ENCODE measurements at places on chromosomes 13 and 19.

DNA sequence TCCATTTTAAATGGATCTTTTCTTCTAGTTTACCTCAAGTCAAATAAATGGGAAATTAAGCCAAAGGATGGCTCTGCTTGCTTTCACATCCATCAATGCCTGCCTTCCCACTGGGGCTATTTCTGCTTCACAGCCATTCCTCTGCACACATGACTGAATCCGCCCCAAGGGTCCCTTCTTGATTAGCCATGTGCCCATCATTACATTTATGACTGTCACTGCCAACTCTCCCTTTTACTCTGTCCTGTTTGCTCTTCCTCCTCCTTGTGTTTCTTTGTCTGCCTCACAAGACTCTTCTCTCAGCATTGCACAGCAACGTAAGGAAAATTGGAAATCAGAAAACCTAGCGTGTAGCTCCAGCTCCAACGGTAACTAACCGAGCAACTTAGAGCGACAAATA, 410.2 kb downstream of the TBC1D4 start:
- DNase-seq = no peak

DNA sequence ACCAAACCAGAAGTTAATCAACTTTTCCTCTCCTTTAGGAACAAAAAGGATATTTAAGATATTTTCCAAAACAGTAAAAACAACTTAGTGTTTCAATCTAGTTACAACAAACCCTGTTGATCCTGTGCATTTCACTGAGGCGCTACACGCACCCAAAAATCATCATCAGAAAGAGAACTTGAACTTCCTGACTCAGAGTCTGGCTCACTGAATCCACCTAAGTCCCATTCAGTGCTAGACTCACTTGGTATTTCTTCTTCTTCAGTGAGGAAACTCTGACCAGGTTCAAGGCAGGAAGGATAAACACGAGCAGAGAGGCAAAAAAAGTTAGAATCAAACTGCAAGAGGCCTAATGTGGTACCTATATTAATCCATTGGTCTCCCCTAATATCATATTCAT, 2.2 kb downstream of the KBTBD6 start:
- no peak for DNase-seq

DNA sequence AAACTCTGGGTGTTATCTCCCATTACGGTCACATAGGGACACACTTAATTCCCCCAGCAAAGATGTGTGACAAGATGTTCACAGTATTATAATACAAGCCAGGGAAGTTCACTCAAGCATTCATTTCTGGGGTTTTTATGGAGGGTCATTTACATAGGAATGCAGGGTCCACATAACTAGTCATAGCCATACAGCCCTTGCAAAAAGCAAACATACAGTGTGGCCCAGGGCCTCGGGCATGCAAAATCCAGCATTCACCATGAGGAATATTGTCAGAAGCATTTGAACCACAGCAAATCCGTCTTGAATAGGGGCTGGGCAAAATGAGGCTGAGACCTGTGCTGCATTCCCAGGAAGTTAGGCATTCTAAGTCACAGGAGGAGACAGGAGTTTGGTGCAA, 13.0 kb upstream of the ZNF460 start:
- DNase-seq = no peak

DNA sequence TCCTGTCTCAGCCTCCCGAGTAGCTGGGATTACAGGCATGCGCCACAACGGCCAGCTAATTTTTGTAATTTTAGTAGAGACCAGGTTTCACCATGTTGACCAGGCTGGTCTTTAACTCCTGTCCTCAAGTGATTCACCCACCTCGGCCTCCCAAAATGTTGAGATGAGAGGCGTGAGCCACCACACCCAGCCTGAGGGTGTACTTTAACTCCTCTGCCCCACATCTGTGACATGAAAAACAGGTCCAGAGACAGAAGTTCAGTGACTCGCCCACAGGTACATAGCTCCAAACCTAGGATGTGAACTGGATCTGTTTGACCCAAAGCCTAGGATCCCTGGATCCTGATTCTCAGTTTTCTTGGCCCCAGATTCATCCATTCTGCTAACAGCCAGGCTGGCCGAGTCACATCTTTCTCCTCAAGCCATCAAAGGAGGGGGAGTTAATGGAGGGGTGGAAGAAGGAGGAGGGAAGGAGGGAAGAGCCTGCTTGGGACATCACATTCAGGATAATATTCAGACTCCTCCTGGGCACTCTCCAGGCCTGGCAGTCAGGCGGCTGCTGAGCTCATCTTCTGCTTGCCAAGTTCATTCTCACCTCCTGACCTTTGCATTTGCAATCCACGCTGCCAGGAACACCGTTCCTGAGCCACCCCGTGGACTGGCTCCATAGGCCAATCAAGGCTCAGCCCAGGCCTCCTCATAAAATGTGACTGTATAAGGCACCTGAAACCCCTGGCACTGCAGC, 3.1 kb downstream of the SPC24 start:
- no peak for DNase-seq

- peak; percentile 42 for DNase-seq
Observed at GRCh38 chr19:18205200-18205892, 1.5 kb upstream of the RAB3A start.

DNA sequence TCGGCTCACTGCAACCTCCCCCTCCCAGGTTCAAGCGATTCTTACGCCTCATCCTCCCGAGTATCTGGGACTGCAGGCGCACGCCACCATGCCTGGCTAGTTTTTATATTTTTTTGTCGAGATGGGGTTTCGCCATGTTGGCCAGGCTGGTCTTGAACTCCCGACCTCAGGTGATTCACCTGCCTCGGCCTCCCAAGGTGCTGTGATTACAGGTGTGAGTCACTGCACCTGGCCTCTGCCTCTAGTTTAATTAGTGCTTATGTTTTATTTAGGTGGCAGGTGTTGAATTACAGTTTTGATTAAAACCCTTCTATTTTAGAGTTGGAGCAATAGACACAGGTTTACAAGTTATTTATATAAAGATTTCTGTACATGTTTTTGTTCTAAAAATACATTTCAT, 42.8 kb downstream of the ATP11A start:
- no peak for DNase-seq

DNA sequence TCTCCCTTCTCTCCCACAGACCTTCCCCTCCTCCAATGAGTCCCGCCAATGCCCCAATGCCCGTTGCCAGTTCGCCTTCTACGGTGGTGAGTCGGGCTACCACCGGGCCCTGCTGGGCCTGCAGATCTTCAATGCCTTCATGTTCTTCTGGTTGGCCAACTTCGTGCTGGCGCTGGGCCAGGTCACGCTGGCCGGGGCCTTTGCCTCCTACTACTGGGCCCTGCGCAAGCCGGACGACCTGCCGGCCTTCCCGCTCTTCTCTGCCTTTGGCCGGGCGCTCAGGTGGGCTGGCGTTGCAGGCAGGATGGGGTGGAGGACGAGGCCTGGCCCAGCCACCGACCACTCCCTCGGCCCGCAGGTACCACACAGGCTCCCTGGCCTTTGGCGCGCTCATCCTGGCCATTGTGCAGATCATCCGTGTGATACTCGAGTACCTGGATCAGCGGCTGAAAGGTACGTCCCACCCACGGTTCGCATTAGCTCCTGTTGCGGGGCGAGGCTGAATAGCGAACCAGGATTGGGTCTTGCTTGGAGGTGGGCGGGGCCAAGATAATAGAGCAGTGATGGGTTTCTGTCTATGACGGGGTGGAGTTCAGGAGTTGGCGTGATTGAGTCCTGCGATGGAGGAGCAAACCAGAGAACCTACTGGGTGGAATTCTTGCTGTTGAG, 11.1 kb downstream of the SLC44A2 start:
- no peak for DNase-seq

DNA sequence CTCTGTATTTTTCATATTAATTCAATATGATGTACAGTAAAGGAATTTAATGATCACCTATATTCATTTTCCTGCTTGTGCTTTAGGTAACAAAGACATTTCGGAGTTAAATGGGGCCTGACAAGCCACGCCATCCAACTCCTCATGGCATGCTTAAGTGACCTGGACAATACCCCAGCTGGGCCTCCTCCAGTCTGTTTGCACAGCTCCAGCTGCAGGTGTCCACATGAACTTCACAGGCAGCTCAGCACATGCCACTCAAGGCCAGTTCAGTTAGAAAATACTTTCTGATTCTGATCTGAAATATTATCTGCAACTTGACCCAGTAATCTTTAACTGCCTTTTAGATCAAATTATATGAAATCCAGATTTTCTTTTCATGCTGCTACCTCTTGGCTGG, 89.6 kb upstream of the SLC15A1 start:
- no peak for DNase-seq

DNA sequence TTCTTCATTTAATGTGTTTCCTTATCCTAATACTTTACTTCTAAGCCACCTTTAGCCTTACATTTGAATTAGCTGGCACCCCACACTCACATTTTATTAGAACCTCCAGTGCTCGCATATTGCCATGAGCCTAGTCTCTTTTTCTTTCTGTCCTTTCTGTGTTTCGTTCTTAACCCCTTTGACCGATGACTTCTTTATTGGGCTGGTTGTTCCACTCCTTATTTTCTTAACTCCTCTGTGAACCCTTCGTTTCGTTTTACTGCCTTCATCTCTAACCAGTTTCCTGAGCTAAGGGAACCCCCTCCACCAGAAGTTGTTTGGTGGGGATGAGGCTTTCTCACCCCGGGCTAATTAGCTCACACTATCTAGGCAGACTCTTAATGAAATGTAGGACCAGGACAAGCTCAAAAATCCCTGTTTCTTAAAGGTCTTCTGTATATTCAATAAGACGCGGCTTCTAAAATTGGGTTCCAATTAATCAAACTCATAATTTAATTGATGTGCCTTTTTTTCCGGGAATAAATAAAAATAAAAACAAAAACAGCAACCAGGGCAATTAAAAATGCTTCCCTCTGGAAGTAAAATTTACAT, 19.1 kb upstream of the ARHGEF7 start:
- no peak for DNase-seq

DNA sequence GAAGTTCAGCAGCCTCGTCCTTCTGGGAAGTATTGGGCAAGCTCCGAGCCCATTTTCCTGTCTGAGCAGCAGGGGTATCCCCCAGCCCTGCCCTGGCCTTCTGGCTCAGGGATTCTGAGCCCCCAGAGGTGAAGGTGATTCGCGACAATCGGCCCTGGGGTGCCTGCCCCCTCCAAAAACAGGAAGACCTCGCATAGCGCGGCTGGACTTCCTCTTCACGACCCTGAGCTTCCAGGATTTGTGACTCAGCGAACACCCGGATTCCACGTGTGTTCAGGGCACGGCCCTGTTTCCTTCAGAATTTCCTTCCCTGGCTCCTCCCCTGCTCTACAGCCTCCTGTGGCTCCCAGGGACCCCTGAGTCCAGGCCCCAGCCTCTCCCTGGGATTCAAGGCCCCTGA, at the start of gene SEMA6B:
SEMA6B (minus strand) TSS at position 116 of the 400 bp plus-strand sequence. CDS start 1,227 bp downstream, outside the sequence.
- no peak for DNase-seq

DNA sequence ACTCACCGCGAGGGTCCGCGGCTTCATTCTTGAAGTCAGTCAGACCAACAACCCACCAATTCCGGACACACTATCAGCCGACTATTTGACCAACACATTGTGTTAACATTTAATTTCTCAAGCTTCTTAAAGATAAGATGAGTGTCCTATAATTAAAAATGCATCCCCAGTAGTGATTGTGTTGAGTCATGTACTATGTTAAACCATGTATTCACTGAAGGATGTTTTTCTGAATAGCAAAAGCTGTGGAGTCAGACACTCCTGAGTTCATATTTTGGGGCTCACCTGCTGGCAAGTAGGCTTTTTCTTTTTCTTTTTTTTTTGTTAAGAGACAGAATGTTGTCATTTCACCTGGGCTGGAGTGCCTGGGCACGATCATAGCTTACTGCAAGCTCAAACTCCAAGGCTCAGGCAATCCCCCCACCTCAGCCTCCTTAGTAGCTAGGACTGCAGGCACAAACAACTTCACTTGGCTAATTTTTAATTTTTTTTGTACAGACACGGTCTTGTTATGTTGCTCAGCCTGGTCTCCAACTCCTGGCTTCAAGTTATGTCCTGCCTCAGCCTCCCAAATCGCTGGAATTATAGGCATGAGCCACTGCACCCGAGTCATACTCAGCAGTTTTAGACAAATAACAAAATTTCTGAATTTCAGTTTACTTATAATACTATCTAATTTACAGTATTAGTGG, 606.9 kb downstream of the PCDH9 start:
- no peak for DNase-seq

GRCh38 chr19:38685666-38686529, 38.4 kb downstream of the ACTN4 start:
- DNase-seq = no peak

- DNase-seq = no peak
Observed at GRCh38 chr13:45621950-45622349, 6.4 kb upstream of the ERICH6B start.

- no peak for DNase-seq
Observed at GRCh38 chr13:100694722-100695508, 20.3 kb upstream of the TMTC4 start.

DNA sequence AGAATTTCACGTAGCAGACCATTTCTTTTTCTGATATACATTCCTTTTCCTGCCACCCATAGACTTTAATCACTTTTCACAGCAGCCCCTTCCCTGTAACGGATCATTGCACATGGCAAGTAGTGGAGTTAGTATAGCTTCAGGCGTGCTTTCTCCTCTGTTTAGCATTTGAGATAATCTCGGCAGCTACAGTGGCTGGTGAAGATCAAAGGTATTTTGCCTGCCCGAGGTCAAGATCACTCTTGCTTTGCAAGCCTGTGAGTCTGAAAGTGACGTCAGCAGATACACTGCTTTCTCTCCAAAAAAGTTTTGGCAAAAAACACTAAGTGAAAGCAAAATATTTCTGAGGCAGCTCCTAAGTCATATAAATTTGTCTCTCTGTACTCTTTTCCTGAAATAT, 260.0 kb downstream of the NDFIP2 start:
- DNase-seq = no peak
